Liver (tissue), 10 donors: ENCODE measurements at places on chromosomes 2 and 18.

- DNase-seq = no peak
Observed at GRCh38 chr2:178962805-178963433, 87.0 kb downstream of the CCDC141 start.

DNA sequence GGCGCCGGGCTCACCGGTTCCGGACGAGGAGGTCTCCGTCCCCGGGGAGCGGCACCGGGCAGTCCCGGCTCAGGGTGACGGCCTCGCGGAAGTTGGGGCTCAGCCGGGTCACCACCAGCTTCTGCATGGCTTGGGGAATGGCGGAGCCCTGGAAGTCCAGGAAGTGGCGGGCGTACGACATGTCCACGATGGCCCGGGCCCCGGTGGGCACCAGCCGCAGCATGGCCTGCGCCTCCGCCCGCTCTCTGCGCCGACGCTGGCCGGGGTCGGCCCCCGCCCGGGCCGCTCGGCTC is 157 bp downstream of the PTGR3 start:
- no peak for DNase-seq

- DNase-seq = peak; percentile 70
Observed at GRCh38 chr2:85772019-85772745, 18.4 kb downstream of the ATOH8 start.

- DNase-seq = no peak
Observed at GRCh38 chr2:135689679-135690078, 52.0 kb upstream of the UBXN4 start.

- no peak for DNase-seq
Observed at GRCh38 chr2:69386360-69386759, 667 bp downstream of the GFPT1 start.

GRCh38 chr2:168920504-168921157 is 19.5 kb downstream of the G6PC2 start:
- DNase-seq = no peak

DNA sequence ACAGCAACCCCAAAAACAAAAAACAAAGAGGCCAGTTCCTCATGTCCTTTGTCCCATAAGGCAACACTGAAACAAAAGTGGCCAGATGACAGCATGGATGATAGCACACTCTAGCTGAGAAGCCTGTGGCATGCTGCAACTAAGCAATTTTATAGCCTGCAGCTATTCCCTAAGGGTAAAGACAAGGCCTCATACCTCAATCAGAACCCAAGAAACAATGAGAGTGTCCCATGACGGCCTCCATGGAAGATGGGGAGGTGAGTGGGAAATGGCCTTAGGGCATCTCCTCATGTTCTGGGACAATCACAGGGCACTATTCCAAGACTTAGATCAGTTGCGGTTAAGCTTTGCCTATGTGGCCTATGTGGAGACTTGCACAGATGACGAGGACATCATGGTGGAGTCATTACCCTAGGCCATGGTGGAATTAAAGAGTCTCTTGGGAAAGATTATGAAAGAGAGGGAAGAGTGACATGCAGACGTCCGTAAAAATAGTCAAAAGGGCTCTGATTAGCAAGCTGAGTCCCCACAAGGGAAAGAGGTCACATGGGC is 103.1 kb downstream of the INO80D start:
- DNase-seq = no peak
